ENCODE measurements at places on chromosomes 16 and 17. TPM values are rescaled to one million over a fixed set of nuclear protein-coding genes. Genes with fewer than 3 reads are reported as not detected.

GRCh38 chr16:49858200-49859124 lies 2.5 kb upstream of the ZNF423 start:
- DNase-seq, result no peak

- DNase-seq, result no peak
Measured at GRCh38 chr17:28271431-28271830, 47.6 kb upstream of the TMEM97 start.

DNA sequence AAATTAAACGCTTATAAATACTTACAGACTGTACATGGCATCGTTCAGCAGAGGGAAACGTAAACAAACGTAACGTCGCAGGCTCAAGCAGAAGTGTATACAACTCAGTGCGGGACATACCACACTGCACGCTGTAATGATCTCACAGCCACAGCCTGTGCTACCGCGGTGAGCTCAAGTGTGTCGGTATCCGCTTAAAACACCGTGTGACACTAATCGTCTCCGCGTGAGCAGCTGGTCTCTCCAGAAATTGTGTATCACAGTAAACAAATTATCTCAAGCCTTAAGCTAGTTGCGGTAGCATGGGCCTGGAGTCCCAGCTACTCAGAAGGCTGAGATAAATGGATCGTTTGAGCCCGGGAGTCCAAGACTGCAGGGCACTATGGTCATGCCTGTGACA lies 115.3 kb downstream of the ANKRD11 start:
- DNase-seq, result no peak

DNA sequence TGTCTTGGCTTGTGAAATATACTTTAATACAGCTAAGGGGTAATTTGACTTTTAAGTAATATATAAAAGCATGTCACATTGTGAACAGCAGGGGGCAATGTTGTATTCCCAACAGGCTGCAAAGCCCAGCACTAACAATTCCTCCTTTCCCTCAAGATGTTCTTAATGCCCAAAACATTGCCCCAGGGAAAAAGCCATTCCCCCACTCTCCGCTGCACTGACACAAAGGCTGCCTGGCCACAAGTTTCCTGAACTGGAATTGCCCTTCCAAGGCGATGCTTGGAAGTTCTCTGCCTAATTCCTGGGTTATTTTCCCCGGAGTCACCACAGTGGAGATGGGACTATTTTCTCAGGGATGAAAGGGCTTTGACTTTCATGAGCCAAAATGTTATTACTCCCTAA lies 27.2 kb downstream of the CLEC16A start:
- DNase-seq, result peak; percentile 80

Gene AATK
- 0.06 TPM for total RNA-seq

DNA sequence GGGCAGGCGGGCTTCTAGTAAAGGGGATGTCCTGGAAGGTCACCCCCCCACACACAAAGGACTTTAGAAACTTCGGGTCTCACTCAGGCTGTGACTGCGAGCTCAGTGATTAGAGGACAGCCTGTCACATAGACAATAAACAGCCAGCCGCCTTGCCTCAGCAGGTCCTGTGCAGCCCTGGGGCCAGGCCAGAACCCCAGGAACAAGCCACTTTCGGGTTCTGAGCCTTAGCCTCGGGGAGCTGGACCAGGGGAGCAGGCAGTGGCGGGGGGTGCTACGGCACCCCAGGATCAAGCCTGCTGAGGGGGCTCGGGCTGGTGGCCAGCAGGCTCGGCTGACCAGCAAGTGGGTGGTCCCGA lies 1.1 kb downstream of the GAS7 start:
- DNase-seq, result no peak

Gene ARHGAP23
- 20.8 TPM for total RNA-seq

Gene HEXIM1
- 7.2 TPM for total RNA-seq

DNA sequence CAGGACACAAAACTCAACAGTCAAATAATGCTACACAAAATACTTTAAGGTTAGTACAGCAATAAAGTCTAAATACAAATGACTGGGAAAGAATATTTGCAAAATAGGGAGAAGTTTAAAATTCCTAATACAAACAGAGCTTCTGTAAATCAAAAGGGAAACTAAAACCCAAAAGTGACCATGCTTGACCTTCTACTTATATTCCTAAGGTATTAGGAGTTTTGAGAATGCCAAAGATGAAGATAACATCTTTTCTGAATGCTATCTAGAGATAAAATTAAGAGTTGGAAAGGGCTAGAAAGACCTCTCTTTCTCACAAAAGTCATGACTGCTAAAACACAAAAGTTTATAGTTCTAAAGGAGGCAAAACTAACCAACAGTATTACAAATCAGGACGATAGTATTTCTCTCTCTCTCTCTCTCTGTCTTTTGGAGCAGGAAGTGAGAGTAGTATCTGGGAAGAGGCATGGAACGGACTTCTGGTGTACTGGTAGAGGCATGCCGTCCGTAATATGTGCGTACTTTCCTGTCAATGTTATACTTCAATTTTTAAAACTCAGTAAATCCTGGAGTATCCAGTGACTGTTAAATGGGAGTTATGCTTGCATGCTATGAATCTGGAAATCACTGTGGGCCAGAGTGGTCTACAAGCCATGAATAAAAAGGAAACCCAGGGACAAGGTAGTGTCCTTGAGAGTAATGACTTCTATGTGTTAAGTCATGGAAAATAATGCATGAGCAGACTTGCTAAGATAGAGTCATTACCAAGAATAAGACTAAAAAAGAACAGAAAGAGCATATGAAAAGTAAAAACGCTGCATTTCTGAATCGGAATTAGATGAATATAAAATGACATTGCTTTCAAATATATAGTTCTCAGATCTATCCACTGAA lies 49.7 kb upstream of the ANKFY1 start:
- no peak for DNase-seq

Gene MEOX1
- total RNA-seq, result not detected

Gene TBX2
- 7.5 TPM for total RNA-seq

- DNase-seq, result peak; percentile 82
Measured at GRCh38 chr16:75965504-75966374, 239.4 kb upstream of the CPHXL start.

Gene KRTAP2-1
- total RNA-seq, result not detected

GRCh38 chr17:1179112-1179817 lies 516 bp downstream of the ABR start:
- DNase-seq, result no peak

Gene TMEM238L
- not detected for total RNA-seq

Gene MPO
- not detected for total RNA-seq

- DNase-seq, result no peak
Measured at GRCh38 chr16:50273888-50274325, 7.6 kb downstream of the ADCY7 start.

Gene WNK4
- total RNA-seq, result not detected

DNA sequence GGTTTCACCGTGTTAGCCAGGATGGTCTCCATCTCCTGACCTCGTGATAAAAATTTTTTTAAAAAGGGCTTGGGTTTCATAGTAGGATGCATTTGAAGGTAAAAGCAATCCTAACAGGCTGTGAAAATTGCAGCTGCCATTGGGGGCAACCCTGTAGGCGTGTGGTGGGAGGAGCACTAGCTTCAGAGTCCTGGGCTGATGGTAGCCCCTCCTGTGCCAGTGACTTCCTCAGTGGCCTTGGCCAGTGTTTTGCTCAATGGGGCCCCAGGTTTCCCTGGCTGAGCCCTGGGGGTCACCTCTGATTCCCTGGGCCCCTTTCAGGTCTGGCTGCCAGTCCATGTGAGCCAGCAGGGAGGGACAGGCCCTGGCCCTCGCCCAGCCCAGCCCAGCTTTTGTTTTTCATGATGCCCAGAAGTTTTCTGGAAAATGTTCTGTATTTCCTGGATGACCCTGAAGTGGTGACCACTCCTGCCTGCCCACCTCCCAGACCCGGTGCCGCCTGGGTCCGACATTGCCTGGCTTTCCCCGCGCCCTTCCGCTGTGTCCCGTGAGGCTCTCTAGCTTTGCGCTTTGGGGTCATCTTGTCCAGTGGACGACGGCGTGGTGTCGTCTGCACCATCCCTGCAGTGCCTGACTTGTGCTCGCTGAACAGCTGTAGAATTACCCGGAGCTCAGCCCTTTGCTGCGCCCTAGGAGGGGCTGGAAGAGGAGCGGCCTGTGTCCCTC lies 9.4 kb downstream of the MGRN1 start:
- DNase-seq, result no peak

GRCh38 chr17:76398523-76399174 lies 14.2 kb downstream of the SPHK1 start:
- DNase-seq, result no peak

GRCh38 chr16:643050-643368 lies 1.4 kb downstream of the MCRIP2 start:
- DNase-seq, result no peak

Gene CHST5
- total RNA-seq, result not detected

Gene RNF222
- total RNA-seq, result not detected

Gene SDK2
- total RNA-seq, result under 0.01 TPM

Gene NPIPA1
- total RNA-seq, result 36.0 TPM

GRCh38 chr16:71364133-71364681 lies 5.7 kb downstream of the CALB2 start:
- DNase-seq, result no peak

DNA sequence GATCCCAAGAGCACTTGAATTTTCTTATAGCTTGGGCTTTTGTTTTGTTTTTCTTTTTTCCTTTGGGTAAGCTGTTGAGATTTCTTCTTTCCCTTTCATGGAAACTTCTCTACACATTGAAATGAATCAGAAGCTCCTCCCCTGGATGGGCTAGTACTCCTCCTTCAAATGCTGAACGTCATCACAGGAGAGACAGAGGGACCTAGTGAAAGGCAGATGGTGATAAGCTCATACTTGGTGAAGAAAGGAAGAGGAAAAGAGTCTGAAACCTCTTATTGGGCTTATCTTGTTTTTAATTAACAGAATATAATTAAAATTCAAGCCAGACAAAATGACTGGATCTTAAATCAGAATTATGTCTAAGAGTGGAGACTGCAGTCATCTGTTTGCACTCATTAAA lies 147.3 kb downstream of the SNX11 start:
- peak; percentile 51 for DNase-seq

Gene MAPT
- not detected for total RNA-seq

GRCh38 chr17:48732688-48733629 lies 4.4 kb upstream of the HOXB13 start:
- DNase-seq, result no peak

- DNase-seq, result peak; percentile 71
Measured at GRCh38 chr16:56600398-56600999, 7.9 kb upstream of the MT2A start.

Gene SLC4A1
- not detected for total RNA-seq

Gene SLC9A5
- 1.3 TPM for total RNA-seq

GRCh38 chr17:61444075-61444474 lies 8.1 kb upstream of the TBX4 start:
- DNase-seq, result no peak

DNA sequence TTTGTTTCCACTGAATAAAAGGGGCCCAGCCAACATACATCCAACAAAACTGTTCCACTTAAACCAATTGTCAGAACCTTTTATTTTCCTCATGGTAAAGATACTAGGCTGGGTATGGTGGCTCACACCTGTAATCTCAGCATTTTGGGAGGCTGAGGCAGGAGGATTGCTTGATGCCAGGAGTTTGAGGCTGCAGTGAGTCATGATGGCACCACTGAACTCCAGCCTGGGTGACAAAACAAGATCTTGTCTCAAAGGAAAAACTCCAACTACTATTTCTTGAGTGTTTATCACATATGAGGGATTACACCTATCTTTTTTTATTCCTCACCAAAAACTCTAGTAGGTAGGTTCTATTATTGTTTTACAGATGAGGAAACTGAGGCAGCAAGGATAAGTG lies 4.7 kb upstream of the PSMC5 start:
- DNase-seq, result no peak

Gene SCNN1G
- not detected for total RNA-seq

Gene MMP15
- 1.9 TPM for total RNA-seq

DNA sequence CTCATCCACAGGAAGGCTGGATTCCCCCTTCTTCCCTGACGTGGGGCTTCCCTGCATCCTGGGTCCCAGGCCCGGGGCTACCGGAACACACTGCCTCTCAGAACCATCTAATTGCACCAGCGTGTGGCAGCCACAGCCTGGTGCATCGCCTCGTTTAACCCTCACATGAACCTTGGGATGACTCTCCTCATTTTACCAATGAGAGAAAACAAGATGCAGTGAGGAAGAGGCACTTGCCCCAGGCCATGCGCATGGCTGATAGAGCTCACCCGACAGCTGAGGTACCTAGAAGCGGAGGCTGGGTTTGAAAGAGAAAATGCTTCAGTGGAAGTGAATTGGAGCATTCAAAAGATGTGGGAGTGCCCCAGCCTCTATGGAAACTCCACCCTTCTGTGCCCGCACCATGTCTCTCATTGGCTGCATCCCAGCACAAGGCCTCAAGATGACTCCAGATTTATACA lies 162.3 kb downstream of the KATNIP start:
- no peak for DNase-seq

- DNase-seq, result peak; percentile 10
Measured at GRCh38 chr17:50443505-50443974, 17.5 kb downstream of the ACSF2 start.

- peak; percentile 52 for DNase-seq
Measured at GRCh38 chr17:48307814-48308411, 122.1 kb downstream of the SKAP1 start.

Gene CD300E
- not detected for total RNA-seq

DNA sequence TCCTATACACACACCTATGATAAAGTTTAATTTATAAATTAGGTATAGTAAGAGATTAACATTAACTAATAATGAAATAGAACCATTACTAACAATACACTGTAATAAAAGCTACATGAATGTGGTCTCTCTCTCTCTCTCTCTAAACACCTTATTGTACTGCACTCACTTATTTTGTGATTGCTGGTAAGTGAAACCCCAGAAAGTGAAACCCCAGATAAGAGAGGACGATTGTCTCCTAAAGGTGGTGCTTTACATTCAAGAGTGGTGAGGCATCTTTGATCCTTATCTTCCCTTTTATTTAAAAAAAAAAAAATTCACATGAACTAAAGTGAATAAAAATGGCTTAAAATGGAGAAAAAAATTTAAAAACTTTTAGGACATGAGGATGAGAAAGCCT lies 80.1 kb upstream of the TRAP1 start:
- DNase-seq, result no peak

DNA sequence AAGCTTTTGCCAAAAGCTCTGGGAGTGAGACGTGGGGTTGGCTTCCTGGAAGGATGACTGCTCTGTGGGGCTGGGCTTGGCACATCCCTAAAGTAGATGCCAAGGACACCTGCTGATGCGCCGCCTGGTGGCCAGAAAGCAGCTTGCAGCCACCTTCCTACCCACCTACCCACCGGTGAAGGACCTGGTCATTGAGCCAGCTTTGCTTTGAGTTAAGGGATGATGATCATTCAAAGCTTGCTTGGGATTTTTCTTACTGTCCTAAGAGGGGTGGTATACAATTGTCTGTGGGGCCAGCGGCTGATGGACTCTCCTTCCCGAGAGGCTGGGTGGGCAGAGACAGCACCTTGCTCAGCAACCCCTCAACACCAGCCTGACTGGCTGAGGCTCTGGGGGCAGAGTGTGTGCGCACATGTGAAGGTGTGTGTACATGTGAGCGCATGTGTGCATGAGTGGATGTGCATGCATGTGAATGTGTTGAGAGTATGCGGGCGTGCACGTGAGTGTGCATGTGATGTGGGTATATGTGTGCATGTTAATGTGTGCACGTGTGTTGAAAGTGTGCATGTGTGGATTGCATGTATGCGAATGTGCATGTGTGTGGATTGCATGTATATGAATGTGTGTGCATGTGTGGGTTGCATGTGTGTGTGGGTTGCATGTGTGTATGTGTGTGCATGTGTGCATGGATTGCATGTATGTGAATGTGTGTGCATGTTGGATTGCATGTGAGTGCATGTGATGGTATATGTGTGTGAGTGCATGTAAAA lies 18.6 kb downstream of the C1QTNF1 start:
- DNase-seq, result peak; percentile 35
